ENCODE measurements at places on chromosomes 12 and 14.
A peak's percentile ranks its signal among the peaks of the same experiment; 100 is the strongest.

GRCh38 chr14:23895053-23895419, 58.5 kb upstream of the DHRS4 start:
- DNase-seq: no peak

GRCh38 chr14:54533100-54533499, 23.4 kb downstream of the CGRRF1 start:
- no peak for DNase-seq

GRCh38 chr12:64457466-64457865, 5.5 kb downstream of the TBK1 start:
- DNase-seq: no peak

DNA sequence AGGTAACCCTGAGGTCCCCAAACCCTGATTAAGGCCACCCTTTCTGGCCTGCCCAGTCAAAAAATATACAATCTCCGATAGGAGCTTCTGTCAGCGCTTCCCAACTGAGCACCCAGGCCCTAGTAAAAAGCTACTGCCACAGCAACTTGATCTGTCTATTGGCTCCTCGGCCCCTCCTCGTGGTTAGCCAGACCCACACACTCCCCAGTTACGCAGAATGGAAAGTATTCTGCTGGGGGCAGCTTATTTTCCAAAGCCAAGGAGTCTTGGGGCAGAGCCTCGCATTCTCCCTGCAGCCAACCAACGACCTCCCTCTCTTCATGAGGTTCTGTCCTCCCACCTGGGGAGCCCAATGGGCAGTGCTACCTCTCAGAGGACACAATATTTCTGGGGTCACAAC, 32.1 kb downstream of the FMNL3 start:
- no peak for DNase-seq

DNA sequence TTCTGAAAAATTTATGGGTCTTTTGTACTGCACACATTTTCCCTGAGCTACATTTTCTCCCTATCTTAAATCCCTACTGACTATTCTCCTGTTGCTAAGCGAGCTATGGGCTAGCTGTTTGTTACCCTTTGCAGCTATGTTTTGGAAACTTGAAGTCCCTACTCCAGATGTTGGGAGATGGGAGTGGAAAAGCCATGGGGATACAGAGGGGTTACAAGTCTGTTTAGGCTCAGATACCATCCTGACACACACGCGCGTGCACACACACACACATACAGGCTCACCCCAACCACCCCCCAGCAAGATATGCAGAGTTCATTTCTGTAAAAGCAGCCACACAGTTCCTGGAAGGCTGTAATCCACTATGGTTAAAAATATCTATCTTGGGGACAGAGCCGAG, 15.8 kb downstream of the ATP5MC2 start:
- peak; percentile 25 for DNase-seq
